ENCODE measurements at places on chromosomes 12 and 14. TPM values are rescaled to one million over a fixed set of nuclear protein-coding genes. Genes with fewer than 3 reads are reported as not detected.

The C2CD5 gene
- total RNA-seq = 33.4 TPM

The TAS2R31 gene
- 6.1 TPM for total RNA-seq

The CLEC6A gene
- total RNA-seq = not detected

The NOXRED1 gene
- total RNA-seq = 0.48 TPM

The CD163L1 gene
- 3.5 TPM for total RNA-seq

The SYCP3 gene
- not detected for total RNA-seq

The AJUBA gene
- 3.2 TPM for total RNA-seq

Data from breast epithelium (tissue), 4 donors.